NCI-H748 treated with DMSO at 0.1 percent for 48 hours (cell line): ENCODE measurements at places on chromosomes 13 and 19.

- no peak for DNase-seq
Observed at GRCh38 chr13:98976941-98977340, 923 bp downstream of the DOCK9 start.

GRCh38 chr13:47548294-47548840 is 452.7 kb downstream of the SUCLA2 start:
- DNase-seq: peak; percentile 42

GRCh38 chr19:49856574-49857021 is 5.6 kb downstream of the PTOV1 start:
- no peak for DNase-seq

DNA sequence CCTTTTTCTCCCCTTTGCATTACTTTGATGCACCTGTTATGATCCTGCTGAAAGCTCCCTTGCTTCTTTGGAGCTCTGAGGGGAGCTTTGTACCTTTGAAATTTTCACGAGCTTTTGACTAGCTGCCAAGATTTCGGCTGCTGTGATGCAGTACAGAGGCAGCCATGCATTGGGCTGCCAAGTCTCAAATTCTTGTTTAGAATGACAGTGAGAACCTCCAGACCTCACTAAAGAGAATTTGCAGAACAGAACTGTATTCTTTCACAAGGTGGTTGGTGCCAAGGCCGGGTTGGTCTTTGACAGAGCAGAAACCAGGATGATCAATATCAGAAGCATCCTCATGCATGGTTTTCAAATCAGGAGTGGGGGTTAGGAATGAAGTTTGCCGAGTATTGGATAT is 414.8 kb downstream of the GPC5 start:
- DNase-seq: no peak

DNA sequence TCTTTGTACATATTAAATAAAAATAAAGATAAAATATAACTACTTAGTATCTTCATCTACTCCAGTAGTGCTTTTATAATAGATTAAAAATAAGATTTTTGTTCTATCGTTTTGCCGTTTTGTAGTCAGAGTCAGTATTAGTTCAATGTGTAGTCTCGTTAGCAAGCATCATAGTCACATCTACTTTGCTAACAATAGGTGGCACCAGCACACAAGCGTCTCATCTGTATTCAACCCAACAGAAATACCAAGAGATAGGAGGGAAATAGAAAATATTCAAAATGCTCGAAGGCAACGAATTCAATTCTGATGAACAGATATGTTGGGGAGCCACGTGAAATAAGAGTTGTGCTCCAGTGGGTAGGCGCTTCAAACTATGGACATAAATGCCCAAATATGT is 21.4 kb upstream of the MICU2 start:
- DNase-seq: peak; percentile 87

- DNase-seq: no peak
Observed at GRCh38 chr13:20106742-20107141, 54.1 kb downstream of the GJA3 start.

DNA sequence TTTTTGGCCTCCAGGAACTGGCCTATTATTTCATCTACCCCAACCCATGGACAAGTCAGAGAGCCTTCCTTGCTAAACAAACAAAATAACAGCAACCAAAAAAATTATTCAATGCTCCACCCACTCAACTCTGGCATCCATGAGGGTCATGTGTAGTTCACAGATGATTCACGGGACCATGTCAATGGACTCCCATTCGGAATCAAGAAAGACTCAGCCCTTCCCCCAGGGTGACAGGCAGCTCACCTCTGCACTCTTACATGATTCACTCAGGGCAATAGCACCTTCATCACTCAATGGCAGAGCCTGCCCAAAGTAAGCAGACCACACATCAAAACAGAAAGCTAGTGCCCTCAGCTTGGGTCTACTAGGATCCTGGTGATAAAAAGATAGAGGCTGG is 14.3 kb upstream of the SCEL start:
- no peak for DNase-seq

- DNase-seq: no peak
Observed at GRCh38 chr13:98525456-98526181, 51.3 kb downstream of the STK24 start.

DNA sequence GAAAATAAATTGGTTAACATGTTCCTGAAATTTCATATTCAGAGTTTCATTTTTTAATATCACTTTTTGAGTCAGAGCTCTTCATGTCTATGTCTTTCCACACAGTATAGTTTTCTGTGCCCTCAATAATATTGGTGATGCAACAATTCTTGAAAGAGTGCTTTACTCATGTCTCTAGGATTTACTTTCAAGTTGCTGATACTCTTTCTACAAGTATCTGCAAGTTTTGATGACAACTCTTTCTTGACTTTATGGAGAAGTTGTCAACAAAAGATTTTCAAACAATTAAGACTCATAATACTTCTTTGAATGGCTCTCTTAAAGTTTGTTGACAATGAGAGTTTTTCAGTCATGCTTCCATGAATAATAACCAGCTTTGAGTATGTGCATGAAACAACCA is 561.7 kb downstream of the DIAPH3 start:
- DNase-seq: no peak

DNA sequence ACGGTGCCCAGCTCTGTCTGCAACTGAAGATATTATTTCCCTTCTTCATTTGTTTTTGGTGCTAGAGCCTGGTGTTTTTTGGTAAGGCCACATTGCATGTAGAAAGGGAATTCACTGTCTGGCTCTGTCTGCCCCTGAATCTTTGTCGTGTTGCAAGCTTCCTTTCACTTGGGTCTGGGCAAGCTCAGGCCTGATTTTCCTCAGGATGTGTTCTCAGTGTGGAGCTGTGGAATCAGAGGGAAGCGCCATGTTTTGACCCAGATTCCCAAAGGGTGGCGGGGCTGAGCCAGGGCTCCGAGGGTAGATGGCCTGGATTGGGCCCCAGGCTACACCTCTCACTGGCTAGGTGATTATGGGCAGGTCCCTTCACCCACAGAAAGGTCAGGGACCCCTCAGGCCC is 8.6 kb downstream of the PRKCSH start:
- DNase-seq: no peak

DNA sequence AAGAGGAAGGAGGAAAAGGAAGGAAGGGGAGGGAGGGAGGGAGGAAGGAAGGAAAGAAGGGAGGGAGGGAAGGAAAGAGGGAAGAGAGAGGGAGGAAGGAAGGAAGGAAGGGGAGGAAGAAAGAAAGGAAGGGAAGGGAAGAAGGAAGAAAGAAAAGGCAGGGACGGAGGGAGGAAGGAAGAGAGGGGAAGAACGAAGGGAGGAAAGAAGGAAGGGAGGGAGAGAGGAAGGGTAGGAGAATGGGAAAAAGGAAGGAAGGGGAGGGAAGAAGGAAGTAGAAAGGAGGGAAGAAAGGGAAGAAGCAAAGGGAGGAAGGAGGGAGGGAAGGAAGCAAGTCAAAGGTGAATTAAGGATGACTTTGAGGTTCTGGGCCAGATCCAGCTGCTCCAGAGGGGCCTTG is 3.0 kb downstream of the ACSBG2 start:
- no peak for DNase-seq

DNA sequence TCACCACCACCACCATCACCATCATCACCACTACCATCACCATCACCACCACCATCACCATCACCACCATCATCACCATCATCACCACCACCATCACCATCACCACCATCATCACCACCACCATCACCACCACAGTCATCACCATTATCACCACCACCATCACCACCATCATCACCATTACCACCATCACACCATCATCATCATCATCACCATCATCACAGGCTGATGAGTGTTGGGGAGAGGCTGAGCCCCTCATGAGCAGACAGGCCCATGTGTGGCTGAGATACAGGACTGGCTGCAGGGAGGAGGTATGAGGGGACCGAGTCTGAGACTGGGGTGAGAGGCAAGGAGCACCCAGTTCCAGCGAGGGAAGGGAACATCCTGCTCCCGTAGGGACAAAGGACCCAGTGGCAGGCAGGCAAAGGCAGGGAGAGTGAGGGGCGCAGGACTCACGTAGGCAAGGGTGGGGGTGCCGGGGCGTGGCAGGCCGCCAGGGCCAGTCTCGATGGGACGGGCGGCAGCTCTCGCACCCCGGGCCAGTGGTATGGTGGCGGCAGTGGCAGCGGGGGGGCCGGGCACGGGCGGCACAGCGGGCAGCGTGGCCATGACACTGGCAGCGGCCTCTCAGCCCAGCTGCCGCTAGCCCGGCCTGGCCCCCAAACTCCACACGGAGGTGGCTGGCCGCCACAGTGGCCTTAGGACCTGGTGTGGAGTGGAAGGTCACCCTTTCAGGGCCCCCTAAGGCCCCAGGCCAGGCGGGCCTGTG is 2.7 kb downstream of the NTN5 start:
- no peak for DNase-seq

GRCh38 chr13:50344717-50345116 is 329.5 kb downstream of the KCNRG start:
- DNase-seq: no peak

GRCh38 chr19:18336121-18336520 is 4.3 kb upstream of the PGPEP1 start:
- DNase-seq: no peak

DNA sequence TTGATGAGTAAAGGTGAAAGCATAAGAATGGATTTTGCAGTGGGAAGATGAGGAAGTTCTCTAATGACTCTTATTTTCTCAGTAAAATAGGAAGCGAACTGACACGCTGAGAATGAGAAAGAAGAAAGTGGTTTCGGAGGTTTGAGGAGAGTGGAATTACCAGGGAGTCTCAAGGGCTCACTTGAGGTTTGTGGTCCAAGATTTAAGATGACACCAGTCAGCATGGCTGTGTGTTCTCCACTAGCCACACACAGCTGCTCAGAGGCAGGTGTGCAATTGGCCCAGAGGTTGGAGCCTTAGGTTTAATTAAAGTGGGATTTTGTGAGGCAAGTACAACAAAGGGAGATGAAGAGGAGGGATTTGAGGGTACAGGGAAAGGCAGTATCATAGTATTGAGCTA is 99.6 kb upstream of the NBEA start:
- no peak for DNase-seq

- DNase-seq: no peak
Observed at GRCh38 chr13:109272595-109273325, 513.6 kb downstream of the IRS2 start.
